ENCODE measurements at places on chromosomes 4 and X.

DNA sequence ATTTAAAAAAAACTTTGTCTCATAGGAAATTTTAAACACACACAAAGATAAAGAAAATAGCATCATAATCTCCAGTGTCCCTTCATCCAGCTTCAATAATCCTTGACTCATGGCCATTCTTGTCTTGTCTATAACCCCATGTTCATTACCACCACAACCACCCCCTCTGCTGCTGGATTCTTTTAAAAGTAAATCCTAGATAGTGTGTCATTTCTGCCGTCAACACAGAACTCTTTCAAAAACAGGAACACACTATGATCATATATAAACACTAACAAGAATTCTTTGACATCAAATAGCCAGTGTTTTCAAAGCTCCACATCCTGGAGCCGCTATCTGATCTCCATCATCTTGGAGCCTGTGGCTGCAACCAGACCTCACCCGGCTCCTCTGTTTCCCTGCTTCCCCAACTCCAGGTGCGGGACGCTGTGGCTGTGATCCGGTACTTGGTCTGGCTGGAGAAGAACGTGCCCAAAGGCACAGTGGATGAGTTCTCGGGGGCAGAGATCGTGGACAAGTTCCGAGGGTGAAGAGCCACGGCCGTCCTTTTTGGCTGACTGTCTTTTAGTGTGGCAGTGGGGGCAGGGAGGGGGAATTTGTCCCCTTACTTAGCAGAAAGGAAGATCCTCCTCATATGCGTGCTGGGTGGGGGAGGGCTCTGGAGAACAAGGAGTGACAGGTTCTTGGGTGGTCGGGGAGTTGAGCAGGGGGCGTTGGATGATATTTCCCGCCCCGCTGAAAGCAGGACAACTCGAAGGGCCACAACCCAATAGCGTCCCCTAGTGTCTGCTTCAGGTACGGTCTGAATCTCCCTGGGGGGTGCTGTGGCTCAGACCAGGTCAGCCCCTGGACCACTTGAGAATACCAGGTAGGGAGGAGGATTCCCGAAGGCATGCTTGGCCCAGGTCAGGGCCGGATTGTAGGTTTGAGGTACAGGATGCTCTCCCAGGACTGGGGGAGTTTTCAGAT, 15.6 kb downstream of the XPNPEP2 start:
- no peak for DNase-seq

DNA sequence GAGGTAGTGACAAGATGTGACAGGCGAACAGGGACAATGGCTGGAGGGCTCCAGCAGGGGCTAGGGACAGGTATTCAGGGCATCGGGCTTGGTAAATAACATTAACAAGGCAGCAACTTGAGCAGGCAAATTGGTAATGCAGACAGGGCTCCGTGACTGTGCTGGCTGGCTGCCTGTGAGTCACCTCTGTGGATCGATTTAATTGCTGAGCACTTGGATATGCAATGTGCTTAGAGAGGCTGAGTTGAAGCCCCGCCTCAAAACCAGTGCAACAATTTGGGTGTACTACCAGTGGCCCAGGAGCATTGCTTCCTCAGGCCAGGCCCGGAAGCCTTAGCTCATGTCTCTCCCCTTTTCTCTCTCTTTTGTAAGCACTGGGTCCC, 19.5 kb downstream of the CNGA2 start:
- DNase-seq: no peak

DNA sequence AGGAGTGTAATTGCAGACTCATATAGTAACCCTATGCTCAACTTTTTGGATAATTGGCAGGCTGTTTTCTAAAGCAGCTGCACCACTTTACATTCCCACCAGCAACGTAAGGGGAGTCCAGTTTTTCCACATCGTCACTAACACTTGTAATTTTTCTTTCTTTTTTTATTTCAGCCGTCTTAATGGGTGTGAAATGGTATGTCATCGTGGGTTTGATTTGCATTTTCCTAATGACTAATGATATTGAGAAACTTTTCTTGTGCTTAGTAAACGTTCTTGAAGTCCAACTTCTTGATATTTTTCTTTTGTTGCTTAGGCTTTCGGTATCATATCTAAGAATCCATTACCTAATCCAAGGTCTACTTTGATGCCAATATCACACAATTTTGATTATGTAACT, 95.3 kb upstream of the IL1RAPL1 start:
- no peak for DNase-seq

DNA sequence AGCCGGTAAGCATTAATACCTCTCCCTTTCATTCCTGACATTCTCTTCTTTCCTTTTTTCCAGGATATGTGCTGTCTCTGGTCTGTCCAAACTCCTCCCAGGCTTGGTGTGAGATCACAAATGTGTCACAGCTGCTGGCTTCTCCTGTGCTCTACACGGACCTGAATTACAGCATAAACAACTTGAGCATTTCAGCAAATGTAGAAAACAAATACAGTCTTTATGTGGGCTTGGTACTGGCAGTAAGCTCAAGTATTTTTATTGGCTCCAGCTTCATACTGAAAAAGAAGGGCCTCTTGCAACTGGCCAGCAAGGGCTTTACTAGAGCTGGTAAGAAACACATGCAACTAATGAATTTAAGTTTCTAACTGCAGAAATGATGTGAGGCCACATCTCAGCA, 8.4 kb downstream of the NIPAL1 start:
- DNase-seq: no peak

DNA sequence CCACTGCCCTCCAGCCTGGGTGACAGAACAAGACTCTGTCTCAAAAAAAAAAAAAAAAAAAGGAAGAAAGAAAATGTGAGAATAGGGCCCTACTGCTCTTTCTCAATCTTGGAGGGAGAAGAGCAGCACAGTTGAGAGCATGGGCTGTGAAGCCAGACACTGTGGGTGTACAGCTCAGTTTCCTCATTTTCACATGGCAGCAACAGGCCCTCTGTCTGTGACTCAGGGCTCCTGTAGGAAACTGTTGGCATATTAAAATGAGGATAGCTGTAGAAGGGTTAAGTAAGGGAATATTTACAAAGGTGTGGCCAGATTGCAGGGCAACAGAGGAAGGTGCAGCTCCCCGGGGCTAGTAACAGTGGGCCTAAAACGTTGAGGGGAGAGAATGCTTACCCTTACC, 3.4 kb downstream of the AKAP14 start:
- no peak for DNase-seq

DNA sequence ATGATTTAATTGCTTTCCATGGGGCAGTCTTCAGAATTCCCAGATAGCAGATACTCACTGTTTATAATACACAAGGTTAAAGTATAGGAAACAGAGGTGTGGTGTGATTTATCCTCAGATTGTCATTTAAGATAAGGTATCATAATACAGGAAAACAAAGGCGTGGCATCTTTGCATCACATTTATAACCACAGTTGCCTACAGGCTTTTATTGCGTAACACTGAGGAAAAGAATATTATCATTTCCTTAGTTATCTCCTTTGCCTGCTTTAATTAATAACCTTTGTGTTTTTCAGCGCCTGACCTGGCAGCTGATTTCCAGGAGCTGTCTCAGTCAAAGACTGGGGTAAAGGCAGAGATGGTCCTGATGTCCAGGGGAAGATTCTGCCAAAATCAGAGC, 68.8 kb downstream of the SSX7 start:
- DNase-seq: no peak

DNA sequence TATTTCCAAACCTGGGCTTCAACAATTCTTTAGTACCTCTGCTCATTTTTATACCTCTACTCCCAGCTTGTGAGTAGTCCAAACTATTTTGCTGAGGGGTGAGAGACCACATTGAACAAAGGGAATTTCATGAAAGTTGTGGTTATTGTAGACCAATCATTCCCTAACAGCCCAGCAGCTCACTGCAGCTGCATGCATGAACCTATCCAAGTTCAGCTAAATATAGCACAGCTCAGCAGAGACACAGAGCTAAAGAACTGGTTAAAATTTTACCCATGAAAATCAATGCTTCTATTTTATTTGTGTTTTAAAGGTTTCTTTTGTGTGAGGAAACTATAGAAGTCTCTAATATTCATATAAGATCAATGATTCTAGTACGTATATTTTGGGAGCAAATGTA, 82.7 kb downstream of the TECRL start:
- no peak for DNase-seq

- DNase-seq: no peak
Measured at GRCh38 chrX:125765347-125765746, 400.7 kb downstream of the DCAF12L2 start.

DNA sequence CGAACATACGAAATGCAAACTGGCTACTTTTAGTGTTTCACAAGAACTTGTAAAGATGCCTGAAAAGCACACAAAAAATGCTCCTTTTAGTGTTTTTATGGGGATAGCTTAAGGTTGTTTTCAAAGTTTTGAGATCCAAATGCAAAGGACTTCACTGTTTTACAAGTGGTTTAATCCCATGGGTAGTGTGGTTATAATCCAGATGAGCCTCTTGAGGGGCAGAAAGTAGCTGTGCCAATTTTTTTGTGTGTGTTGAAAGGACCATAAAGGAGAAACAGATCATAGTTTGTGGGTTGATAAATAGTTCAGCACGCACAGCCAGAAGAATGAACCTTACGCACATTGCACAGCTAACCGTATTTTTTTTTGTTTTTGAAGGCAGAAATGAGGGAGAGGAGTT, 126.9 kb upstream of the GIMD1 start:
- DNase-seq: no peak

GRCh38 chrX:15816886-15817285, 26.6 kb downstream of the ZRSR2 start:
- no peak for DNase-seq

GRCh38 chr4:13641084-13641483, 13.6 kb upstream of the BOD1L1 start:
- DNase-seq: no peak

All from HFF-Myc (cell line).